Cerebellar nuclear complex (tissue), 1 donor: ENCODE measurements at places on chromosomes 12 and 14.

DNA sequence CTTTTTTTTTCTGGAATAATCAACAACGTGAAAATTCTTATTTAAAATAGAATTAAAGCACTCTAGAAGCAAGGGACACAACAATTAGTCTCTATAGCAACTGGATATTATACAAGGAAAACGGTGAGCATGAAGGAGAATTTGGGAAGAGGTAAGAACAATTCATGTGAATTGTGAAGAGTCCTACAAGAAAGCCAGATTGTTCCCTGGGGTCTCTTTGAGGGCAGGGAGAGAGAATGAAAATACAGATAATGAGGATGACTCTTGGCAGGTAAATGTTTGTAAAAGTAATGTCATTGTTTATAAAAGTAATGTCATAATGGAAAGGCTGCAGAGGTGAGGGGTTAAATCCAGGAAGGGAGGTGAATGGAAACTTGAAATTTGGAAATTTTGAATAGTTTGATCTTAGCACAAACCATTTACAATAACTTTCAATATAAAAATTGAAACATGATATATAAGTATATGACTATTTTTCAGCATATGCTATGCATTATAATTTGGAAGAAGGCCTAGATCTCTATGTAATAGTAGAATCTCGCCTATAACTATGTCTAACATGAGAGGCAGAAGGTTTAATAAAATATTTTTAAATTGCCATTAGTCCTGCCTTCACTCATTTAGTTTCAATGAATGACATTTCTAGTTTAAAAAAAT, 378.8 kb upstream of the DCN start:
- DNase-seq, result no peak

DNA sequence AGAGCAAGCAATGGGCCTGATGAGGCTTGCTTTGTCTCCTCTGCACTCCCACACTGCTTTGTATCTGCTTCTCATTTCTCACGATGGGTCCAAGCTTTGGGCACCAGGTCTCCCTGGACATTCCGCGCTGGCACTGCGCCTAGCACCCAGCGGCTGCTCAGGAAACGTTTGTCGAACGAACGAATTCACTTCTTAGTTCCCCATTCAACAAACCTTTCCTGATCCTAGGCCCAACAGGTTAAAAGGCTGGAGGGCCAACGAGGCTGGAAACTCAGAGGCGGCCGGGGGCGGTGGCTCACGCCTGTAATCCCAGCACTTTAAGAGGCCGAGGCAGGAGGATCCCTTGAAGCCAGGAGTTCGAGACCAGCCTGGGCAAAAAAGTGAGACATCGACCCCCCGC, 1.0 kb upstream of the GLRX5 start:
- no peak for DNase-seq

DNA sequence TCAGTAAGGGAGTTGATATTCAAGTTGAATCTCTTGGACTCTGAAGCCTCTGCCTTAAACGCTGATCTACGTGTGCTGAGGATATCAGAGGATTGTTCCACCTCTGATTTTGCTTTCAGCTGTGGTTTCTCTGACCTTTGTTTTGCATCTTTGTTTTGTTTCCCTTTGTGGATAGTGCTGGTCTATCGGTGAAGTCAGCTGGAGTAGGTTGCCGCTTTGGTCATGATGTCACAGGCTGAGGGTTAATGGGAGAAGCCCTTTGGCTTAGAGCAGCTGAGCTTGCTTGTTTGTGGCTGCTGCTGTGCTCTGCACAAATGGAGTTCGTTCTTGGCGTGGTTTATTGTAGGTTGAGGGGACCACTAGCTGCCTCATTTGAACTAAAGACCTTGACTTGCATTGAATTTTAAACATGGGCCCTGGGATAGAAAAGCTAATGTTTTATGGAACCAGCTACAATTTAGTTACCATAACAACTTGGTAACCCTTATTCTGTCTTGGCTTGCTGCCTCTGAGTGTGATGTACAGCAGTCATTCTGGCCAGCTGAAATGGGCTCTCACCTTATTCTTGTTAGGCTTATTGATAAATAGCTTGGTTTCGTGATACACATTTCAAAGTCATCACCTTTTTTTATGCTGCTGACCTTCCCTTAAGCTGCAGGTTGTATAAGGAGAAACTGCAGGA, 284.5 kb upstream of the E2F7 start:
- no peak for DNase-seq

DNA sequence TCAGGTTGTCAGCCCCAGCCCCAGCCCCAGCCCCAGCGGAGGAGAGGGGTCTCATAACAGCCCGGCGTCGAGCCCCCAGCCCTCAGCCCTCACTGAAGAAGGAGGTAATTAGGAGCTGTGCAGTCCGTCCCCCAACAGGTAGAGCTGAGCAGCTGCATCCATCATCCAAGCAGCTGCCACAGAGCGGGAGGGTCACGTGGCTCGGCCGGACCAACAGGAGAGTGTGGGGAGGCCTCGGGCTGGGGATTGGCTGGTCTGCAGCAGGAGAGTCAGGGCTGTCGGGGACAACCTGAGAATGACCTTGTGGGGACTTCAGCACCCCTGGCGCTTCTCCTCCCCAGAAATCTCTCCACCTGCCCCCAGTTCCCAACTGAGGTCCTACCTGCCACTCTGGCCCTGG, 29.6 kb downstream of the SMUG1 start:
- no peak for DNase-seq

GRCh38 chr12:96401076-96401871, 1.0 kb upstream of the CDK17 start:
- no peak for DNase-seq

- no peak for DNase-seq
Observed at GRCh38 chr14:56082880-56083279, 35.3 kb upstream of the PELI2 start.

DNA sequence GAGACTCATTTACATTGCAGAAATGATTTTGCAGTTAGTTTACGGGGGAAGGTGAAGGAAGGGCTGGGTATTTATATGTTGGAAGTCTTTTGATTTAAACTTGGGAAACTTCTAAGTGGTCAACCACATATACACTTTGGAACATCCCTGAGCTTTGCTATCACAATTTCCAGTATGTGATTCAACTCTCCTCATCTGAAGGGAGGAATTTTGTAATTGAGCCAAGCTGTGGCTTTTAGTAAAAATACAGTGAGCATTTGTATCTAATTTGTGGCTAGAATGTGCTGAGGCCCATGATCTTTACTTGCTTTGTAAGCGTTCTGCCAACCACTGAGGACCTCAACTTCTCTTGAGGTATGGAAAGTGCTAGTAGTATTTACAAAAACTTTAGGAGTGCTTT, 235.0 kb upstream of the PDZRN4 start:
- DNase-seq, result no peak

- DNase-seq, result no peak
Observed at GRCh38 chr14:60893911-60894310, 87.0 kb downstream of the TRMT5 start.

- no peak for DNase-seq
Observed at GRCh38 chr12:43338848-43339526, 213.0 kb downstream of the ADAMTS20 start.

DNA sequence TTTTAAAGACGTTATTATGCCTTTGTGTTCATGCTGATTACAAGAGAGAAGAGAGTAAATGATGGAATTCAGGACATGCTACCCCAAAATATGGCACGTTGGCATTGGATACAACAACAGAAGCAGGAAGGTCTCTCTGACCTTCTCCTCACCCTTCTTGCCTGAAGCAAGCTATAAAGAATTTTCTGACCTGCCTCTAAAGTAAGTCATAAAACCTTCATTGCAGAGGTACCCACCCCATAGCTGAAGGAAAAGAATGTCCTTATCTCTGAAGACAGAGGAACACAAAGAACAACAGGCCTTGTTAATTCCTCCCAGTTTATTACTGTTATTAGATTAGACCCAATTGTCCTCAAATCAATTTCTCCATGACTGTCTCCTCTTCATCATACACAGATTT, 176.2 kb downstream of the FBXL14 start:
- no peak for DNase-seq

DNA sequence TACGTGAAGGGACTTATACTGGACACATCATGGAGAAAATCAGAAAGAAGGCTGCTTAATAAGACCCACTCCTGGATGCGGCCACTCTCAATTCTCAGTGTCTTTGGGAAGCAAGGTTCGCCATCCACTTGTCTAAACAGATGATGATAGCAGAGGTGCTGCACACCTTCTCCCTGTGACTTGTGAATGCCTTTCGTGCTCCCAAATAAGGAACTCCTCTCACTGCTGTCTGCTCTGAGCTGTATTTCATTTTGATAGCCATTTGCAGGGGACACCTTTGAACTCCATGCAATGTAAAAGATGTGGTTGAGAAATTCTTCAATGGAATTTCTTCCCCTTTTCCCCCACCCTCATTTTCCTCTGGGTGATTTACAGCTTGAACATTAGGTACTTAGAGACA, 11.6 kb downstream of the RMST start:
- DNase-seq, result no peak

DNA sequence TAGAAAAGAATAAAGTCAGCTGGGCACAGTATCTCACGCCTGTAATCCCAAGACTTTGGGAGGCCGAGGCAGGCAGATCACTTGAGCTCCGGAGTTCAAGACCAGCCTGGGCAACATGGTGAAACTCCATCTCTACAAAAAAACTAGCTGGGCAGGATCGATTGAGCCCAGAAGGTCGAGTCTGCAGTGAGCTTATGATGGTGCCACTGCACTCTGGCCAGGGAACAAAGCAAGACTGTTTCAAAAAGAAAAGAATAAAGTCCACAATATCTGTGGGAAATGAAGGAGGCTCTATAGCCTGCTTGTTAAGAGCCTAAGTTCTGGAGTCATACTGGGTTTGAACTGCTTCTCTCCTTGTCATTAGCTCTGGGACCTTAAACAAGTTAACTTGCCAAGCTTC, 7.9 kb downstream of the MAPK1IP1L start:
- no peak for DNase-seq

DNA sequence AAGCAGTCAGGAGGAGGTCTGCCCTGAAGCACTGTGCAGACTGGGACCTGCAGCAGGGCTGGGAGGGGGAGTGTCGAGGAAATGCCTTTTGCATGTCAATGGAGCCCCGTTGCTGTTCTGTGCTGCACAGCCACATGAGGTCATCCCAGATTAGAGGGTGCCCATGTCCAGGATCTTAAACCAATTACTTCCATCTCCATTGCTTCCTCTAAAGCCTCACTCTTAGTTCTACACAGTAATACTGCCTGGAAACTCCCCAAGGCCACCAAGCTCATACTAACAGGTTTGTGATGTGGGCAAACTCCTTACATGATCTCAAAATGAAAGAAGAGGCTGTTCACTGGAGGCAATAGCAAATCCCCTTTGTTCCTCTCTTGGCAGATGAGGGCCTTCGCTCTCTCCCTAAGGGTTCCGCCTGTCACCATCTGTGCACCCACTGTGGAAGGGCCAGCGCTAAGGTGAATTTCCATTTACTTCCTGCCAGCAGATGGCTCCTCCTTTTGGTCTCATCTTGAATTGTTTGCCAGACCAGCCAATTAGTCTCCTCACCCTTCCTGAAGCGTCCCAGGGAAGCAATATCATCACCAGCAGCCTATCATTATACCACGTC, 35.4 kb upstream of the LTA4H start:
- peak; percentile 87 for DNase-seq

DNA sequence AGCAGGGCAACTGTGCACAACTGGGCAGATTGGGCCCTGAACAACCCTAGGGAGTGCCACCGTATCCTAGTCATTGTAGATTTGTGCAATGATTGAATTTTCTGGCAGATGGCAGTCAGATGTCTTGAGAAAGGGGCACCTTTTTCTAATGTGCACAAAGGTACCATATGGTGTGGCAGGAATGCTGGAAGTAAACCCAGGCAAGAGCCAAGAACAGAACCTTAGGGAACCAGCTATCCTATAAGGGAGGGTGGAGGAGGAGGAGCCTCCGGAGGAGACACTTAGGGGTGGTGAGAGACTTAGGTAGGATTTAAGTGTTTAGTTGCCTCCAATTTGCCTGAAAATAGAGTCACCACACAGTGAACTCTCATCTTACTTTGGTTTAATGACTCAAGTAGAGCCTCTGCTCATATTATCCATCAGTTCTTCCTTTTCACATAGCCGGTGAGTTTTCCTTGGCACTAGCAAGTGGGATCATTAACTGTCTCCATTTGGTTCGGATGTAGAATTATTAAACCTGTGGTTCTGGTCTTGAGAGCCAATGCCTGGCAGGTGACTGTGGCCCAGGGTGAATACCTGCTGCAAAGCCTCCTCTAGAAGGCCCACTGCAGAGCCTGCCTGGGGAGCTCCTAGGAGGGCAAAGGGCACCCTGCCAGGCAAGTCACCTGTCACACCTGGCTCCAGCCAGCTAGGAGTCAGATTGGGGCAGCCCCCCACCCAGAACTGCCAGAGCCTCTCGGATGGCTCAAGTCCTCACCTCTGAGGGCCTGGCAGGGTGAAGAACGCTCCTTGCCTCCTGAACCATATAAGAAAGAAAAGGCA, 184.4 kb upstream of the HIF1A start:
- DNase-seq, result peak; percentile 43

GRCh38 chr12:86666316-86666715, 410.1 kb upstream of the MGAT4C start:
- DNase-seq, result no peak

DNA sequence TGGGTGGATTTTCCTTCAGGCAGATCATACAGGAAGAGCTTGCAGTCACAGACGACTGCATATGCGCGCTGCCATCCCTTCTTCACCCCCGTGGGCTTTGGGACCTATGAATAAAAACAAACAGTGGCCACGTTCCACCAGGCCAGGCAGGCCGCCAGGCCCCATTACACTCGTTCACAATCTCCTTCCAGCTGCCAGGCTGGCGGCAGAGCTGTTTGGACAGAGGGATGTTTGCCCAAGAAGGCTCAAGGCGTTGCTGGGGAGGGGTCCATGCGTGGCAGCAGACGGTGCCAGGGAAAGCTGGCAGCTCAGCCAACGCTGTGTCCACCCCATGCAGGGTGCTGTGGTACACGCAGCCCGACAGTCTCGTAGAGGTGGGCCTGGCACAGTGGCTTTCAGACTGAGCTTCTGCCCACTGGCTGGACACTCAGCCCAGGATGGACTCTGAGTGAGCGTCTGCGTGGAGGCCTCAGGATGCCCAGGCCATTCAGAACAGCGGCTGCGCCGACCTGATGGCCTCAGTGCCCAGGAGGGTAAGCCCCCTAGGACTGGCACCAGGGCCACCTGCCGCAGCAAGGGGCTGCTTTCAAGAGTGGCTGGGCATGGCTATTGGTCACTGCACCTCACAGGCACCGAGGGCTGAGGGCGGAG, 27.5 kb downstream of the AMN start:
- DNase-seq, result no peak
